ENCODE measurements at places on chromosomes 4 and X. TPM values are rescaled to one million over a fixed set of nuclear protein-coding genes. Genes with fewer than 3 reads are reported as not detected.

CT83 gene
- not detected for total RNA-seq

PWWP3B gene
- total RNA-seq: 2.1 TPM

CT45A3 gene
- total RNA-seq: not detected

SYTL4 gene
- total RNA-seq: 35.9 TPM

ARX gene
- total RNA-seq: not detected

ACTRT1 gene
- not detected for total RNA-seq

ARSJ gene
- 23.5 TPM for total RNA-seq

TMPRSS11E gene
- total RNA-seq: 0.05 TPM

EDA gene
- total RNA-seq: 0.23 TPM

PRICKLE3 gene
- 14.8 TPM for total RNA-seq
